Stimulated activated CD8-positive, alpha-beta memory T cell treated with anti-CD3 and anti-CD28 coated beads, Interleukin-4, amount 100 ng/mL, for 1 hour (primary cell): ENCODE measurements at places on chromosomes 16 and 17.

GRCh38 chr17:4407851-4408250, 25.9 kb upstream of the SPNS3 start:
- no peak for DNase-seq

DNA sequence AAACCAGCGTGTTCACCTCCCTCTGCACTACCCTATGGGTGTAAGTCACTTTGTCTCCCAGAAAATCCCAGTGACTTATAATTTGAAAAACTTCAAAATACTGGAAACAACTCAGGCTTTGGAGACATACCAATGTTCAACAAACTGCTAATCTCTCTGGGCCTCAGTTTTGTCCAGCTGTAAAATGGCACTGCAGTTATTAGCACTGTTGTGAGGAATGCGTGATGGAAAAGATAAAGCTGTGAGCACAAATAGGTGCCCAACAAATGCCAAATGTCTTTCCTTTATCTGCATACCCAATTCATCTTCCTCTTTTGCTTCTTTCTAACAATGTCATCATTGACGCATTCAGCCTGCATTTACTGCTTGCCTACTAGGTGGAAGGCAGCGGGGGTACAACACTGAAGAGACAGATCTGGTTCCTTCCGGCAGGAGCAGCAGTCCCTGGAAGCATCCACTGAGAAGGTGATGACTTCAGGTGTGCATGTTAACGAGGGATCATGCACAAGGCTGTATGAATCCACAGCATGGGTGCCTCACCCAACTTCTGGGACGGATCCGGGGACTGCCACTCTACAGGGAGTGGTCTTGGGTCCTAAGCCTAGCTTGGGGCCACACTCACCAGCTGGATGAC, 63.4 kb downstream of the CYTH1 start:
- no peak for DNase-seq

- DNase-seq: no peak
Observed at GRCh38 chr17:29251184-29251583, 4.5 kb downstream of the CRYBA1 start.

- no peak for DNase-seq
Observed at GRCh38 chr16:9348912-9349311, 257.5 kb downstream of the HAPSTR1 start.

DNA sequence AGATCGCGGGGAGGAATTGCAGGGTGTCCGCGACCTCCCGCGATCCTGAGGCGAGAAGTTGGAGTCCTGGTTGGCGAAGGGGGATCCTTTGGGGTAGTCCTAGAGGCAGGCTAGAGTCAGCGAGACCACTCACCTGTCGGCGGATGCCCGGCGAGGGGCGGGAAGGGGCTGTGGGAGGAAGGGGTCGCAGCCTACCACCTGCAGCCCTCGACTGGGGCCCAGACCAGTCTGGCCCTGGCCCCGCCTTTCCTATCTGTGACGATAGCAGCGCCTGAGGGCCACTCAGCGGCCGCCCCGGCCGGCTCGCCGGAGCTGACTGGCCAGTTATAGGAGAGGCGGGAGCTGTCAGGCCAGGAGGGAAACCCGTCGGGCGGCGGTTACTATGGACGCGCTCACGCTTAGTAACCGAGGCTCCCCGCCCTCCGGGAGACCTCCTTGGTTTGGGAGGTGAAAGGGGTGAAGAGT, at the start of gene TEKT3:
Gene TEKT3, minus strand, starts transcription at position 213 of the 465 bp plus-strand sequence. CDS start 10,012 bp downstream, outside the sequence.
- DNase-seq: no peak

DNA sequence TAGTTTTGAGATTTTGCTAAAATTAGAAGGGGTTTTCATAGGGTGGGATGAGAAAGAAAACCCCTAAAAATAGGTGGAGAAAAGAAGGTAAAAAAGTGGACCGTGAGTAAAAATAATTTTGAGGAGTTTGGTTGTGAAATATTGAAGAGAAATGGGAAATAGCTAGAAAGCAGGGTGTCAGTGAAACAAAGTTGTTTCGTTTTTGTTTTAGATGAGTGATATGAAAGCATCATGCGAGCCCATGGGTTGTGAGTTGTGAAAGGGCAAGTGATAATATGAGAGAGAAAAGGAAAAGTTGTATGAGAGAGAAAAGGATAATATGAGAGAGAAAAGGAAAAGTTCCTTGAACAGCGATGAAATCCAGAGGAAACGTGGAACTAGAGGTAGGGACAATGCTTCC, 7.3 kb upstream of the SMIM36 start:
- DNase-seq: no peak

GRCh38 chr17:57667461-57667923, 77.6 kb downstream of the CCDC182 start:
- DNase-seq: no peak

- no peak for DNase-seq
Observed at GRCh38 chr17:63258785-63259184, 187.3 kb downstream of the CYB561 start.

DNA sequence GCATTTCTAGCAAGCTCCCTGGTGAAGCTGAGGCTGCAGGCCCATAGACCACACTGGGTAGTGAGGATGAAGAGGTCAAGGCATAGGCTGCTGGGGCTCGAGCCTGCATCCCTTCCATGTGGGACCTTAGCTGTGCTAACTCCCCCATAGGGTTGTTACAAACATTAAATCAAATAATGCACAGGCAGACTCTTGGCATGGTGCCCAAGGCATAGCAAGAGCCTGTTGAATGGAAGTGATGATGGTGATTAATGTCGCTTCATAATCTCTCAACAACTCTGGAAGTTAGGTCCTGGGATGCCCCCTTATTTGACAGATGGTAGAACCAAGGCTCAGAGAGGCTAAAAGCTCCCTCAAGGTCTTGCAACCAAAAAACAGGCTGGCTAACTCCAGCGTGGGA, 283.9 kb upstream of the EEF2KMT start:
- DNase-seq: no peak

GRCh38 chr17:10844621-10845387, 6.9 kb upstream of the PIRT start:
- DNase-seq: peak; percentile 43

DNA sequence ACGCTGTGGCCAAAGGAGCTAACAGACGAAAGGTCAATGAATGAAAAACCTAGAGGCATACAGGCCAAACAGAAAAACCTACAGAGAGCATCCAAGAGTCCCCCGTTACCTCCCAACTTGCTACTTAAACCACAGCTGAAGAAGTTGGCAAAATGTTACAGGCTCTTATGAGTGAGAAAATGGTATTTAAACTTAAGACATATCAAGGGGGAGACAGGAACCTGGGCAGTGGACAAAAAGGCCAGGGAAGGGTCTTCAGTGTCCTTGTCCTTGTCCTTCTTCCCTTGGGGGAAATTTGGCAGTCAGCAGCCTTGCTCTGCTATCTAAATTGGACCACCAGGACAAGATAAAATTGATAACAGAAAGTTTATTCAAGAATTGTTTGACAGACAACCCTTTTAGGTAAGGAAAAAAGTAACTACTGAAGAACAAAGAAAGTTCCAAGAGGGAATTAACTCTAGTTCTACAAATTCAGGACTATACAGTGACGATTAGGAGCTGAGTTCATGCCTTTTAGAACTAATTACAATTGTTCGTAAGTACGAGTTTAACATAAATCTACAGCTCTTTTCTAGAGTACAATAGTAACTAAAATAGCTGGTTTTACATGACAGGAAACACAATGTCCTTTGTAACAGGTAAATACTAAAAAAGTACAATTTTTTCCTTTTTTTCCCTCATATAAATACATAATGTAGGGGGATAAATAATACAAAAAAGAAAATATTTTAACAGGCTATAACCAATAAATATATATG, 3.8 kb upstream of the HOXB2 start:
- no peak for DNase-seq

GRCh38 chr17:5705081-5705875, 121.0 kb upstream of the NLRP1 start:
- no peak for DNase-seq

DNA sequence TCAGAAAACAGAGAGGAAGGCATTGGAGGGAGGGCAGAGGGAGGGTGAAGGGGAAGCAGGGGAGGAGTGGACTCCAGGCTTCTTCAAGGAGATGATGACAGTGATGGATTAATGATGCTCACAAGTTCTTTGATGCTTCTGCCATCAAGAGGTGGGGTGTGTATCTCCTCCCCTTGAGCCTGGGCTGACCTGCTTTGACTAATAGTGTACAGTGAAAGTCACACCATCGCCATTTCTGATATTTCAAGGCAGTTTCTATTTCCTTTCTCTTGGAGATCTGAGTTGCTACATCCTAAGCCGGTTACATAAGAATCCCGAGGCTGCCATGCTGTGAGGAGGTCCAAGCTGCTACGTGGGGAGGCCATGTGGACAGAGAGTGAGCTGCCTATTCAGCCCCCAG, 312.5 kb downstream of the MAF start:
- no peak for DNase-seq

GRCh38 chr17:3575511-3575910, 17.9 kb upstream of the TRPV3 start:
- DNase-seq: no peak

GRCh38 chr17:45801421-45801820, 17.3 kb downstream of the CRHR1 start:
- DNase-seq: no peak

DNA sequence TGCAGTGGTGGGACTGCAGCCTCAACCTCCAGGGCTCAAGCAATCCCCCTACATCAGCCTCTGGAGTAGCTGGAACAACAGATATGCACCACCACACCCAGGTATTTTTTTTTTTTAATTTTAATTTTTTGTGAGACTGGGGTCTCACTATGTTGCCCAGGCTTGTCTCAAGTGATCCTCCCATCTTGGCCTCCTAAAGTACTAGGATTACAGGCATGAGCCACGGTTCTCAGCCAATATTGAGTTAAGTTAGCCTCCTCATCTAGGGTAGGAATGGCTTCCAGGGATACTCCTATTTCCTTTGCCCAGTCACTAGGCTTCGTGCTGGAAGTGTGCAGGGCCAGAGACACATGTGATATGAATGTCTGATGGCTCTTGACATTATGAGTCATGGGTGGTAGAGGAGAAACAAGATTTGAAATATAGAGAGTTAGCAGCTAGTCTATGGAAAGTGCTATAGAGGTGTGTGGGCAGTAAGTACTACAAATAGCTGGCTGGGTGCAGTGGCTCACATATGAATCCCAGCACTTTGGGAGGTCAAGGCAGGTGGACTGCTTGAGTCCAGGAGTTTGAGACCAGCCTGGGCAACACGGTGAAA, 8.0 kb upstream of the HES7 start:
- no peak for DNase-seq

DNA sequence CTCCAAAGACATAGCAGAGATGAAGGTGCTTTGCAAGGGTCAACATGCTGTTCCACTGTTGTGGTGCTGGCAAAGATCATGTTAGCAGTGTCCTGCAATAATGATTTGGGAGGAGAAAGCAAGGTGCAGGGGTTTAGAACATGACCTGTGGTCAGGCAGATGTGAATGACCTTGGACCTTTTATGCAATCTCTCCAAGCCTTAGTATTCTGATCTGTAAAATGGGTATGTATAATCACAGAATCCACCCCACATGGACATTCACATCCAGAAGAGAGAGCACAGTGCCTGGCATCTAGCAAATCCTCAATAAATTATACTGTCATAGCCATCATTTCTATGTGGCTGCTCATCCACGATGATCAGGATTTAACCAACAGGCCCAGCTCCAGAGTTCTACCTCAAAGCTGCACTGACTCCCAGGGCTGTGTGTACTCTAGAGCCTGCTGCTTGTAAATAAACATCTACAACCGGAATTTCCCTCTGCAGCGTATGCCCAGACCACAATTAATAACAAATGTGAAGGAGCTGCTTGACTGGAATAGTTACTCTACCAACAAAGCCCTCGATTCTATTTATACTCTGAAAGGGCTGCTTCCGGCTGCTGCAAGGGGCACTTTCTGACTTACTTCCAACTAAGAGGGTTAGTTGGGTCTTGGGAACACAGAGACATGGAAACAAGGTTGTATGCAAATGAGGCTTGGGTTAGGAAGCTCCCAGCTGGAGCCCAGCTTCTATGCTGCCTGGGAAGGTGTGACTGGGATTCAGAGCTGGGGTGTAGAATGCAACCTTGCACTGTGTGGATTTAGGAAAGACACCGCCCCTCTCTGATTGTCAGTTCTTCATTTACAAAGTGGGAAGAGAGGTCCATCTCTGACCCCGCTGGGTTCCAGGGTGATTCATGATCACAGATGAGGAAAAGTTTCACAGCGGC, 265.2 kb downstream of the XYLT1 start:
- no peak for DNase-seq

GRCh38 chr16:74717367-74717766, 16.7 kb upstream of the MLKL start:
- DNase-seq: no peak

GRCh38 chr16:86504315-86505184, 5.8 kb upstream of the FOXF1 start:
- no peak for DNase-seq

DNA sequence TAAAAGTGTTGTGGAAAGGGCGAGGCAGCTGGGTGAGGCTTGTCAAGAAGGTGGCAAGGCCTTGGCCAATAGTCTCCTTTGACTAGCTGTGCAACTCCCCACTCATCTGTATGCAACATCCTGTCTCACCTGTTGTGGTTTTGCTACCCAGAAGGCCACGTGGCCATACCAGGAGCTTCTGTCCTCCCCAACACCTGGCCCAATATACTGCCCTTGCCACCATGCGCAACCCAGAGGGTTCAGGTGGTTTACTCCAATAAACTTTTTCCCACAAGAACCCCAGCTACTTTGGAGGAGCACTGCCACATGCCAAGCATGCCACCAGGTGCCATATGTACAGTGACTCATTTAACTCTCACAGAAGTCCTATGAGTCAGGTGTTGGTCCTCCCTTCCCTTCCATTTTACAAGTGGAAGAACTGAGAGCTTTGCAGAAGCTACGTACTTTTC, 10.2 kb downstream of the MYO19 start:
- DNase-seq: no peak

DNA sequence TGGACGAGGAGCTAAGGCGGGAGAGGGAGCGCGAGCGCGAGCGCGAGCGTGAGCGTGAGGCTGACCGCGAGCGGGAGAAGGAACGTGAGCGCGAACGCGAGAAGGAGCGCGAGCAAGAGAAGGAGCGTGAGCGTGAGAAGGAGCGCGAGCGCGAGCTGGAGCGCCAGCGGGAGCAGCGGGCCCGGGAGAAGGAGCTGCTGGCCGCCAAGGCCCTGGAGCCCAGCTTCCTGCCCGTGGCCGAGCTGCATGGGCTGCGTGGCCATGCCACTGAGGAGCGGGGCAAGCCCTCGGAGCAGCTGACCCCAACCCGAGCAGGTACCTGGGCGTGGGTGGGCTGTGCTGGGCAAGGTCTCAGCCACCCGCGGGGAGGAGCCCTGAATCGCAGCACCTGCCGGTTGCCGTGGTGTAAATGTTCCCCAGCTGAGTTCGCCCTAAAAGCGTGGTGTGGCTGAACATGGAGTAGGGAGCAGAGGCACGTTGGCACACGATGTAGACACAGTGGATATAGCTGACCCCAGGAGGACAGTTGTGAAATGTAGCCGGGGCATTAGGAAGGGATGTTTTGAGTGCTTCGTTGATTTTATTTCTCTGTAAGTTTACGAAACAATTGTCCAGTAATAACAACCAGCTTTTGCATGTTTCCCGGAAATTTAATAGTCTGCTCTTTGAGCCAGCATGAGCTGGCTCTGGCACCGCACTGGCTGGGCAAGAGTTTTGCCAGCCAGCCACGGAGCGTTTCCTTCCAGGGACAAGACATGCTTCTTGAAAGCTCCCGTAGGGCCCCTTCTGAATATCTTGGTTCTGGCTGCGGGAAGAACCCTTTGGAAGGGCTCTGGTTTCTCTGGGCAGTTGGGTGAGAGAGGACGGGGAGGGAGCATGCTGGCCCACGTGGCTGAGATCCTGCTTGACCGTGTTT, 32.1 kb downstream of the GINS2 start:
- no peak for DNase-seq

- no peak for DNase-seq
Observed at GRCh38 chr17:56886288-56886731, 27.5 kb downstream of the TRIM25 start.

- no peak for DNase-seq
Observed at GRCh38 chr17:55405600-55405999, 16.0 kb downstream of the MMD start.
